ENCODE measurements at places on chromosomes 13 and 19.

- DNase-seq = no peak
Observed at GRCh38 chr13:93851236-93851635, 624.6 kb downstream of the GPC6 start.

- no peak for DNase-seq
Observed at GRCh38 chr13:50676602-50677001, 166.9 kb downstream of the DLEU7 start.

- DNase-seq = peak; percentile 51
Observed at GRCh38 chr19:58385891-58386575, 1.0 kb upstream of the RPS5 start.

GRCh38 chr19:41887711-41888382 lies 4.9 kb downstream of the ARHGEF1 start:
- DNase-seq = peak; percentile 90

DNA sequence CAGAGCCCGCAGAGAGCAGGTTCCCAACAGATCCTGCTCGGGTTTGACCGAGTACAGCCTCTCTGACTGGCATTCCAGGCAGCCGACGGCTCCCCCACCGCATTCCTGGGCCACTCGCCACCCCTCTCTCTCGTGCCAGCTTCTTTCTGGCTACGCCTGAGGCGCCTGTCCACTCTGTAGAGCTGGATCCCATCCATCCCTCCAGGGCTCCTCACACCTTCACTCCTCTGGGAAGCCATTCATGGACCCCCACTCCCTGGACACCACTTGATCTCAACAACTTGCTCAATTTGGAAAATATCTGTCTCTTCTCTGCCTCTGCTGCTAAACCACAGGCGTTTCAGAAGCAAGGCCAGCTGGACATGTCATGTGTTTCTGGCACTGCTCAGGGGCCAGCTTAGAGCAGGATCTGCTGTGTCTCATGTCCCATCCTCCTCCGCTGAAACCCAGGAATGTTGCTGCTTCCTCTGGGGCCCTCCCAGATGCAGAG lies 30.6 kb upstream of the ATP1A3 start:
- DNase-seq = no peak

DNA sequence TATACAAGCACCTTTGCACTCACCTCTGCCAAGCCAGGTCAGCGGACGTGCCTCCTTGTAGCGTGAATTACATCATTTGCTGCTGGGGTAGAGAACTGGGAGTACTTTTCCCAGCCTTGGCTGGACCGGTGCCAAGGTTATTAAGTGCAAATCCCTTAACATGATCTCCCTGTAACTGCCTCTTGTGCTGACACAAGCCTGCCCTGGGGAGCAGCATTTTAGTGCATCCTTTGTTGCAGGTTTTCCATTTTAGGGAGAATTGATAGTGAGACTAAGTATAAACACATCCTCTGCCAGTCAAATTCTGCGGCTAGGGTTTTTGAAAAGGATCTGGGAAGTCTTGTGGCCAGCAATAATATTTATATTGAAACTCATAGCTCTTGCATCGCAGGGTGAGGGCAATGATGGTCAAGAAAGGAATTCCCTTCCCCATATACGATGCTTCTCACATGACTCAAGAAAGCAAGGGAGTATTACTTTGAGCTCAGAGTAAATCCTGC lies 32.7 kb upstream of the DCLK1 start:
- no peak for DNase-seq

DNA sequence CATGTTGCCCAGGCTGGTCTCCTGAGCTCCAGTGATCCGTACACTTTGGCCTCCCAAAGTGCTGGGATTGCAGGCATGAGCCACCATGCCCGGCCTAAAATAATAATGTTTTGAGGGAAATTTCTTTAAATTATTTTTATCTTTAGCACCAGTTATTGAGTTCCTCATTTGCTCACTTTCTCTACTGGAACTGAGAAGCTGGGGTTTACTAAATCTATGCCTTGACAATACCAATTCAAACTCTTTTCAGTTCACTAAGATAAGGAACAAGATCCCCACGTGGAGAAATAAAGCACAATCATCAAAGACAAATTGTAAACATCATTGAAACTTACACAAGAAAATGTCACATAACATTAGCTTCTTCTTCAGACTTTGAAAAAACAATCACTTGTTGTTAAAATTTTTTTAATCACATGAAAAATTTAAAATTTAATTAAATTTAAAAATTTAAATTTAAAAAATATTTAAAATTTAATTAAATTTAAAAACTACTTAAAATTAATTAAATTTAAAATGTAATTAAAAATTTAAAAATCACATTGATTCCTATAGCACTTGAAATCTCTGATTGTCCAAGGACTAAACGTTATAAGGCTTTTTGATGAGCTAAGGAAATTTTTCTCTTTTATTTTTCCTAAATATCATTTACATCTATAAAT lies 25.2 kb upstream of the XPO4 start:
- DNase-seq = no peak

DNA sequence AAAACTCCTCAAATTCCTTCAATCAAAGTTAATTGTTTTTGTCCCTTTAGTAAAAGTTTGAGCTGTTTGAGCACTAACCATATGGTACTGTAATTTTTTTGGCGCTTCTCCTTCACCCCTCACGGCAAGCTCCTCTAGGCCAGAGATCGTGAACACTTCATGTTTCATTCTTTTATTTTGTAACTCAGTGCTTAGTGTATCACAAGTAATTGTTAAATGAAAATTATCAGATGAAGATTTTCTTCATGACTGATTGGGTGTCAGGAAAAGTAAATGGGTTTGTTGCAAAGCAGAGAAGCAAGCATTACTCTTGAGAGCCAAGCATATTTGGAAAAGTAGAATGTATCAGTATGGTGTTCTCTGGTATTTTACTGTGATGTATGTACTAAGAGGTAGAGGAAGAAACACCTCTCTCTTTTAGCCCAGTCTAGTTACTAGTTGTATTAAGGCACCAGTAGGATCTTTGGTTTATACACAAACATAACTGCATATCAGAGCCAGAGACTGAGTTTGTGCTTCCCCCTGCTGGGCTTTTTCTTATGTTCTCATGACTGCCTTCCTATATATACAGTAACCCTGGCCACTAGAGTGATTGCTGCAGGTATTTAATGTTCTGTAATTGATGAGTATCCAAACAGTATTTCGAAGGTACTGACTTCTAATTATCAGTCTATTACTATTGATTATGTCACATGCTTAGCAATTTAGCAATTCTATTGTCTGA lies 202.3 kb upstream of the KLHL1 start:
- no peak for DNase-seq

DNA sequence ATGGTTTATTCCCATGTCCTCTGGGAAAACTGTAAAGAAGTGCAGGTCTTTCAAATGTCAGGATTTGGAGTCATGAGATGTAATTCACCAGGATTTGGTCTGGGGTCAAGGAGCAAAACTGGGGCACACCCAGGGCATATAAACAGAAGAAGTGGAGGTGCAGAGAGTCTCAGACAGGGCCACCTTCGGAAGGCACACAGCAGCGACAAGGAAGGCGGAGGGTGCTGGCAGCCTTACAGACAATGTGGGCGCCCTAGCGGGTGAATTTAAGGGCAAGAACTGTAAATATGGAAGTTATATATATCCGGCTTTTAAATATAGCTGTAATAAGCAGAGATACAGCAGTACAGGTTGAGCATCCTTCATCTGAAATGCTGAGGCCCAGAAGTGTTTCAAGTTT lies 31.2 kb downstream of the DHRS12 start:
- no peak for DNase-seq

DNA sequence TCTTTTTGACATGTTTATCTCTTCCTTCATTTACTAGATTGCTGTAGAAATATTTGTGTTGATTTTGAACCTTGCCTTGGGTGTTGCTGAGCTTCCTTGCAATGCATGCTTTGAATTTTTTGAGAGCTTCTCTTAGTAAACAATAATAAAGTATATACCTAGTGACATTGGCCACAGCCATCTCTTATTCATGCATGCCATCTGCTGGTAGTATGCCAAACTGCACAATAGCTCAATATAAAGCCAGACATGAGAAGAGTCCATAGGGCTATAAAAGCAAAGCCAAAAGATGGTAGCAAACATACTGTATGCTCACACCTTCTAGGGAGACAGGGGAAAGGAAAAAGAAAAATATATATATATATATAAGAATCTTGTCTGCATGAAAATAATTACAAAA lies 18.9 kb upstream of the ZSCAN5A start:
- DNase-seq = peak; percentile 35

DNA sequence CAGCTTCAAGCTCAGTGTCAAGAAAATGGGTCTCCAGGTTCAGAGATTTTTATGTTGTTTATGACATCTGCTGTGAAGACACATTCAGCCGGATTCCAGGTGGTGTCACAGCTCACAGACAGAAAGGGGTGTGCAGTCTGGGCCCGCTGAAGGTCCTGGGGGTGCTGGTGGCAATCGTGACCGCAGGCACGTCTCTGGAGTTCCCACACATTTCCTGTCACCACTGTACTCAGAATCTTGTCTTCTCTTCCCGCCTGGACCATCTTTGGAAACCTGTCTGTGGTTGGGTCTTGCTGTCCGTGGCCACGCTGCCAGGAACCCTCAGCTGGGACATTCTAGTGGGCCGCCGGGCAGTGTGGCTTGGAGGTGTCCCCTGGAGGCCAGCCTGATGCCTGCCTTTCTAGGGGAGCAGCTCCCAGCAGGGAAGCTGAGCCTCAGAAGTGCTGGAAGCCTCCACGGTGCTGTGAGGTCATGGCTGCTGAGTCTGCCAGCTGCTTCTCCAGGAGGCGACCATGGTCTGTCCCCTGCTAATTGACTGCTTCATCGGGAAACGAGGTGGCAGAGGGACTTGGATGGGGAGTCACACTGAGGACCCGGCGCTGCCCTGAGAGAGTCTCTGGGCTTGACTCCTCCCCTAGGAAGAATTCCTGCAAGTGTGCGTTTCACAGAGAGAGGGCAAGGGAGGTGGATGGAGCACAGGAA lies 3.7 kb downstream of the TEX29 start:
- DNase-seq = peak; percentile 14

DNA sequence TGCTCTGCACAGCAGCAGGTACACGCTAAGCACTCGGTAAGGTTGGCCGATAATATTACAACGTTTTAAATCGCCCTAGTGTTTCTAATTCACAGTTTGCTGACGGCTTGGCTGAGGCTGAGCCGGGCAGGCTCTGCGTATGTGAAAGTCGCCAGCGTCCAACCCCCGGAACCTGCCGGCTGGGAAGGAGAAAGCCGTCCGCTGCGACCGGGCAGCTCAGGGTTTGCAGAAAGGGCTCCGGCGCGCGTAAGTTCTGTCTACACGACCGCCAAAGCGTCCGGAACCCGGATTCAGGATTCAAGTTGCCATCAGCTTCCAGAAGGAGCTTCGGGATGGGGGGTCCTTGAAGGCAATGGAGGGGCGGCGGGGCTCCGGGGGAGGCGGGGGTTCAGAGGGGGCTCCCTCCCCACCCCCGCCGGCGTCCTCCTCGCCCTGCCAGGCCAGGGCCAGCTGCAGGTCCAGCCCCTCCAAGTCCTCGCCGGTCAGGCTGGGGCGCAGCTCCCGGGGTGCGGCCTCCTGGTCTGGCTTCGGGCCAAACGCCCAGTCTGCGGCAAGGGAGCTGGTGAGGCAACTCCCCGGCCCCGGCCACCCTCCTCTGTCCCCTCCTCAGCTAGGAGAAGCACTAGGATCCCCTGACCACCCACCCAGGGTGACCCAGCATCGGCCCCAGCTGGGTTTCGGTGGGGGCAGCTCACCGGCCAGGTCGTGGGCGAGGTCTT lies 575 bp downstream of the SMIM44 start:
- no peak for DNase-seq

GRCh38 chr13:33087091-33087490 lies 70.9 kb downstream of the KL start:
- no peak for DNase-seq

- DNase-seq = no peak
Observed at GRCh38 chr19:16561382-16561781, 10.8 kb downstream of the SLC35E1 start.

- peak; percentile 47 for DNase-seq
Observed at GRCh38 chr19:4676955-4677731, 7.0 kb upstream of the MYDGF start.

- DNase-seq = no peak
Observed at GRCh38 chr13:28680541-28680940, 21.6 kb downstream of the POMP start.

DNA sequence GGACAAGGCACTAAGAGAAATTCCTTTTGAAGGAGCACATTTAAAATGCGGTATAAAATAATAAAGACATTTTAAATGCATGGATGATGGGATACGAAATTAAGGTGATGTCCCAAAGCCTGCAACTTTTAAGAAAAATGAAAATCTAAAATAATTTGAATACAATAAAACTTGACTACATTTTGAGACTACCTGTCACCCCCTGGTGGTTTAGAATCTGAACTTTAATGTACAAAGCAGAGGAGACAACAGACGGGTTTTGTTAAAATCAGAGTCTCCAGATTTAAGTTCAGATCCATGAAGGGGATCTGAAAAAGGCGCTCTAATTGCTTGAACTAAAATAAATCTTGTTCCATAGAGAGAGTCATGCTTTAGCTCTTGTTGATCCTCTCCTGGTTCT lies 1129.3 kb upstream of the PCDH20 start:
- DNase-seq = no peak

- no peak for DNase-seq
Observed at GRCh38 chr13:94114166-94114565, 365.3 kb downstream of the DCT start.

- DNase-seq = no peak
Observed at GRCh38 chr19:29525901-29526729, at the start of gene VSTM2B. Gene VSTM2B, plus strand, starts transcription at chr19:29525994. Its CDS starts 590 bp downstream, at chr19:29526584.

DNA sequence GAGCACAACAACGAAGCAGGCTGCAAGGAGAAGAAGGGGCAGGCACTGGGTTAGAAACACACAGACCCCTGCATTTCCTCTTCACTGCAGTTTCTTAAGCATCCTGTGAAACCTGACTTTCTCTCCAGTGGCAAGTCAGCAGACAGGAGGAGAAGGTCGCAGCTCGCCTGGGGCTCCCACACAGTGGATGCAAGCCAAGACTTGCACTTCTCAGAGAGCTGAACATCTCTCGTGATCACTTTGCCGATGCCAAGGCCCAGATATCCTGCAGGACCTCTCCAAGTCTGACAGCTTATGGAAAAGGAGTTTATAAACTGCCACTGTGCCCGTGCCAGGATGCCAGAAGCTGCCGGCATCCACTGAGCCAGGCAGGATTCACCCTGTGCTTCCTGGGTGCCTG lies 18.4 kb downstream of the TMEM272 start:
- DNase-seq = no peak

DNA sequence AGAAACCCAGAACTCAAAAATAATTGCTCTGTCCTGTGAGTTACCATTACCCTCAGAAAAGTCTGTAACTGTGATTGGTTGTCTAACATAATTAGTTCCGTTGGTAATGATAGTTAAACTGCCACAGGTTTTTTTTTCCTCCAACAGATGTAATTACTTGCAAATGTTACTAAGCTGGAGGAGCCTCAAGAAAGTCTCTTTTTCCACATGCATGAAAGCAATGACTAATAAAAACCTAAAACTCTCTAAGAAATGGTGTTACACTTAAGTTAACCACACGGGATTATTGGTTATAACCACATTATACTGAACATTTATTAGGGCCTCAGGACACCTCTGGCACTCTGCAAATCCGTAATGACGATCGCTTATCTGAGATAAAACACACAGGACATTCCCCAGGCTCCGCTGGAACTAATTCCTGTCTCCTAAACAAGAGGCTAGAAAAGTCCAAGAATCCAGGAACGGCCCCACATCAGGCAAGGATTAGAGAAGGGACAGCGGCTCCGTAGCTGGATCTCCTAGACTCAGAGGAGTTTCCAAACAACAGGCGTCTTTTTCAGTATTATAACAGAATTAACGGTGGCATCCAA lies 753 bp downstream of the ZNF235 start:
- DNase-seq = no peak

GRCh38 chr19:3463714-3464586 lies 16.4 kb downstream of the SMIM24 start:
- no peak for DNase-seq

GRCh38 chr13:114146629-114147028 lies 14.2 kb upstream of the RASA3 start:
- DNase-seq = peak; percentile 39

GRCh38 chr19:17475541-17476115 lies 5.3 kb downstream of the SLC27A1 start:
- no peak for DNase-seq
